NAMALWA (cell line): ENCODE measurements at places on chromosomes 5 and 9.

GRCh38 chr5:106097340-106097739 is 1573.4 kb downstream of the EFNA5 start:
- DNase-seq = no peak

- no peak for DNase-seq
Observed at GRCh38 chr5:56069652-56070226, 75.0 kb upstream of the IL6ST start.

GRCh38 chr5:55540525-55540924 is 5.8 kb upstream of the PLPP1 start:
- peak; percentile 33 for DNase-seq

DNA sequence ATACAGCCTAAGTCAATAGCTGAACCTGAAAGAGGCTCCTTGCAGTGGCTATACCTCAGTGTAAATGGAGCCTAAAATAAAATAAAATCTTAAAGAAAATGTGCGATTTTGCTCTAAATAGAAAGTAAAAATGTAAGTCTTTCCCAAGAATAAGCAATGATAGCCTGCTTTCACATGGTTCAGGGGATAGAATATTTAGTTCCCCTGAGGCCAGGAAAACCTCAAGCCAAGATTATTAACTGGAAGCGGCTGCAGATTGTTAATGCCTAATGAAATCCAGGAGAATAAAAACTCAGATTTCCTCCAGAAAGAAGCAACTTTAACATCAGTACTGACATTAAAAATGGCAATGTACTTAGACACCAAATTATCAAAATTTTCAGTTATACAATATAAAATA is 463.7 kb downstream of the CYLC2 start:
- DNase-seq = no peak

- no peak for DNase-seq
Observed at GRCh38 chr9:87147839-87148238, 200.5 kb upstream of the GAS1 start.

GRCh38 chr5:43065387-43065947 is 25.3 kb upstream of the ANXA2R start:
- DNase-seq = peak; percentile 68

DNA sequence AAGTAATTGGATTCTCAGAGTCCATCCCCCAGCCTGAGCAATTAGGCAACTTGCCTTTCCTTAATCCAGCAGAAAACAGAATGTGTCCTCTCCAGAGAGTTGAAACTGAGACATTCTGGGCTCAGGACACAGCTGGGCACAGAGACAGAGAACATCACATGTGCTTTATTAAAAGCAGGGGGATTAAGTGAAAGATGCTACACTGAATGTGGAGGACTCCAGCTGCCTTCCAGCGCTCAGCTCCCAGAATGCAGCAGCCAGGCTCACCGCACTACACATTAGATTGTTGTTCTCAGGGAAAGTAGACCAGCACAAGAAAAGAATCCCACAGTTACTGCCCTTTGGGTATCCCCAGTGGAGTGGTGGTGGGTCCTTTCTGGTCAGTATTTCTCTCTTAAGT is 141.6 kb upstream of the IL12B start:
- DNase-seq = no peak

DNA sequence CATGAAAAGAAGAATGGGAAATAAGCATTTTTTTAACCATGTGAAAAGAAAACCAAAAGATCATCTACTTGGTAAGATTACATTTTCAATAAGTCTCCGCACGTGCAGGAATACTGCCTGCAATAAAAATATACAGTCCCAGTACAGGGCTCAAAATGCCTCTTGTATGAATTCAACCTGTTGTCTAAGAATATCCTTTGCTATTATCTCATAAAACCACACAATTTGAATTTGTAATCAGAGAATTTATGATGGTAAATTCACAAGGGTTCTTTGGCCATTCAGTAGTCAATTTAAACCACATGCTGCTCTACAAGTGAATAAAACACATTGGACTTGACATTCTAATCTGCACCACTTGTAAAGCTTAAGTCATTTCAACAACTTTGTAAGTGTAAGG is 46.6 kb downstream of the ST8SIA4 start:
- peak; percentile 47 for DNase-seq
